ENCODE measurements at places on chromosomes 7 and 10.

DNA sequence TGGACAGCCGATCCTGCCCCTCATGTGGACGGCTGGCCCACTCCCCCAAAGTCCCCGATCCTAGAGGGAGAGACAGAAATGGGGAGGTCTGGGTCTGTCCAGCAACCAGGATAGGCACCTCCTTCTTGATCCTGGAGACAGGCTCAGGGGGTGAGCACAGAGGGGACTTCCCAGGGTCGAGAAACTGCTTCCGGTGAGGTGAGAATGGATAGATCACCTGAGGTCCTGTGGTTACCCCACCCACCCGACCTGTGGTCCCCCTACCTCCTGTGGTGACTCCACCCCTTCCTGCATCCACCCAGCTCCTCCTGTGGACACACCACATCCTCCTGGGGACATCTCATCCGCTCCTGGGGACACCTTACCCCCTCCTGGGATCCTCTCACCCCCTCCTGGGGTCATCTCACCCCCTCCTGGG, 27.4 kb upstream of the RASGEF1A start:
- DNase-seq = peak; percentile 42

GRCh38 chr7:128679920-128680319, 7.8 kb downstream of the GARIN1A start:
- no peak for DNase-seq

DNA sequence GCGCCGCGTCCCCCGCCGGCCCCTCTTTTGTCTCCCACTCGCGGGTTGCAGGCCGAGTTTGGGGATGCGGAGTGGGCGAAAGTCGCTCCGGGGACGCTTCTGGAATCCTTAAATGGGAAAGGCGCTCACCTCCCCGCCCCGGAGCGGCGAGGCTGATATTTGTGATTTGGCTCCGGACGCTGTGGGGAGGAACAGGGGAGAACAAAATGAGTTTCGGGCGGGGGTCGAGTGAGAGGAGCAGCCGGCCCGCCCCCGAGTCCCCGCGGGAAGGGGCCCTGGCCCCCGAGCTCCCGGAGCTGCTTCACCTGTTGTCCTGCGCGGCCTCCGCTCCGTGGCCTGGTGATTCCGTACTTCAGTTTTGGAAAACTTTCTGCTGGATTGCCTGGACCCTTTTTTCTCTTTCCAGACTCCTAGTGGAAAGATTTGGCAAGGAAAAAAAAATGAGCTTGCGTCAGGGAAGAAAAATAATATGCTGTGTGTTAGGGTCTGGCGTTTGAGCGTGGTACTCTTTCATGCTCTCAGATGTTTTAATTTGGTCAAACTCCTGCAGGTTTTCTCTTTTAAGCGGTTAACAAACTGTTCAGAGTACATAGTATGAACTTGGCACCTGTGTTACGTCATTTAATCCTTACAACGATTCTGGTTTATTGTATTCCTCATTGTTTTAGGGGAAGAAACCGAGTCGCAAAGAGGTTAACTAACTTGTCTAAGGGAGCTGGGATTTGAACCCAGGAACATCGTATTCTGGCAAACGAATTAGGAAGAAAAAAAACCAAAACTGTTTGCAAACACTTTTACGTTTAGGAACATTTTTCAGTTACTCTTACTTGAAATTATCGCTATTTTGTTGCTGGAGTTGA, 924 bp downstream of the BMPR1A start:
- DNase-seq = peak; percentile 41

DNA sequence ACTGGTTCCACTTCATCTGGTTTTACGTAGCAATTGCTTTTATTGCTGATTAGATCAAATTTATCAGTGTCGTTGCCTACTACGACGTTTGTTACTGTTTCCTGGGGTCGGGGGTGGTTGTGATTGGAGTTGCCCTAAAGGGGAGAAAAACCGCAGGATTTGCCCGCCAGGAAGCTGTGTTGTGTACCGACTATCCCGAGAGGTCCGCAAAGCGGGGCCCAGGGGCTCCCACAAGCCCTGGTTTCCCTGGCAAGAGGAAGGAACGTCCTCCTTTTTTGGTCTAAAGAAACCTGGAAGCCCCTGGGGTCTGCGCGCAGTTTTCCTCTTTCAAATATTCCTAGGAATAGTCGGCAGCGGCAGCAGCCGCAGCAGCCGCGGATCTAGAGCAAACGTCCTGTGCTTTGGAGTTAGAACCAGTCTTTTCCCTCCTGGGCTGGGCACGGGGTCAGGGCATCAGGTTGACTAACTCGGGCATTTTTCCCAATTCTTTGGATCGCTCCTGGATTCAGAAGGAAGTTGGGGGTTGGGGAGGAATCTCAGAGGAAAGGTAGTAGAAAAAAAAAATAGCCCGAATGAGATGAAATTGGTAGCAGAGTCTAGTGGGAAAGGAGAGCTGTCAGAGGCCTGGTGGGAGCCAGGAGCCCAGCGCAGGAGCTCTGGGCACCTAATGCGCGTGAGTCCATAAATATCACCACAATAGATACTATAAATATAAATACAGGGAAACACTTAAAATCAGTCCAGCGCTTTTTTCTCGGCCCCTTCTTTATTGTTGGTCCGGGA, 4.6 kb downstream of the VAX1 start:
- no peak for DNase-seq

- DNase-seq = no peak
Observed at GRCh38 chr10:125340903-125341302, 180.5 kb upstream of the CTBP2 start.

GRCh38 chr10:76252733-76253132, 821.3 kb downstream of the LRMDA start:
- no peak for DNase-seq

DNA sequence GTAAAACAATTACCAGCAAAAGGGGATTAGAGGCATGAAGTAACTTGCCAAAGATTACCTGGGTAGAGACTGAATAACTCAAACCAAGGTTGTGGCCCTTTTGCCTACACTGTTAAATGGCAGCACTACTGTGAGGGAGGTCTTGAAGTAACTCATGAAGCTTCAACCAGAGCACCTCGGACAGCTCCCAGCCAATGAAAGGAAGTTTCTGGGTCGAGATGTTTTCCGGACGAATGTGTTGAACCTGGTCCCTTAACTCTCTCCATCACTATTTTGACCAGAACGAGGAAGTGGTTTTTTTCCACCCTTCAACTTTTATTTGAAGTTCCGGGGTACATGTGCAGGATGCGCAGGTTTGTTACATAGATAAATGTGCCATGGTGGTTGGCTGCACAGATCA, 133.6 kb upstream of the PRKCQ start:
- no peak for DNase-seq

DNA sequence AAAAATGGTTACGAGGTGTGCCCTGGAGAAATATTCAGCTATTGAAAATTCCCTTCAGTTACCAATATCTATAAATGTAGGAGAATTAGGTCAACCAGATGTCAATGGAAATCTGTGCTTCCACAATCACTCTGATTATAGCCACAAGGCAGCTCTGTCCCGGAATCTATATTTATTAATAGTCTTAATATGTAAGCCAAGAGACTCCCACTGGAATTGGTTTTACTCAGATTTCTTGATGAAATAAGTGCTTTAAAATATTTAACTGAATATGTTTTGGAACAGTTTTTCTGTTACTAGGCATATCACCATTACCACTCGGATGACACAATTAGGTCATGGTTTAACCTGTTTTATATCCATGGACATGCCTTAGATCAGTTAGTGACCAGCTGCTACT, 169.6 kb downstream of the POM121L12 start:
- no peak for DNase-seq

GRCh38 chr7:95105627-95106026, 198.2 kb downstream of the PPP1R9A start:
- DNase-seq = no peak

DNA sequence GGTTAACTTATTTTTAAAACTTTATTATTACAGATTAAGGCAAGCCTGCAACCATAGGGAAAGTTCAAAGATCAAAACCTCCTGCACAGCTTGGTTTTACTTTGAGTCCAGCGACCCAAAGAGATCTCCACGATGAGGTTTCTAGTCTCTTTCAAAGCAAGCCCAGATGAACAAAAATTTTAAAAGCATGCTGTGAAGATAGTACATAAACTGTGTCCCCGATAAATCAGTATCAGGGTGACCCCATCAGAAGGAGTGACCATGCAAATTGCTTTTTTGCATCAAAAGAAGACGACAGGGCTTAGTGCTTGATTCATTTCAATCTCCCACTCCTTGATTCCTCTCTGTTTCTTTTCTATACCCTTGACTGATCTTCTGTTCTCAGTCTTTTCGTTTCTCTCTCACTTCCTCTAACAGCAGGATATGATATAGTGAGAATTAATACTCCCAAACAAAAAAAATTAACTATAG, 16.0 kb upstream of the DNTT start:
- DNase-seq = no peak

GRCh38 chr10:85618841-85619240, 747.8 kb downstream of the GRID1 start:
- DNase-seq = no peak

Measured in stimulated activated CD4-positive, alpha-beta T cell treated with anti-CD3 and anti-CD28 coated beads, Interleukin-15, amount 100 ng/mL, for 24 hours (primary cell).